Upper lobe of left lung (tissue), 6 donors: ENCODE measurements at places on chromosomes 3 and 15.

DNA sequence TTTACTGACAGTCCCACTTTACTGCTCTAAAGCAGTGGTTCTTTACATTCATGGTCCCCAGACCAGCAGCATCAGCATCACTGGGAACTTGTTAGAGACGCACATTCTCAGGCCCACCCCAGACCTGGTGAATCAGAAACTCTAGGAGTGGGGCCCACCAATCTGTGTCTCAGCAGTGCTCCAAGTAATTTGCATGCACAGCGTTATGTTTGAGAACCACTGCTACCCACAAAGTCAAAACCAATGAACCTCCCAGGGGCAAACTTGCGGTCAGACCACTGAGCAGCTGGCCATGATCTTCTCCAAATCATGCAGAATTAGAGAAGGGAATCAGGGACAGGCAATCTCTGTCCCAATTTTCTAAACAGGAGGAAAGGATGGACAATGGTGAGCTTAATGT lies 58.5 kb downstream of the ST8SIA2 start:
- DNase-seq, result no peak

DNA sequence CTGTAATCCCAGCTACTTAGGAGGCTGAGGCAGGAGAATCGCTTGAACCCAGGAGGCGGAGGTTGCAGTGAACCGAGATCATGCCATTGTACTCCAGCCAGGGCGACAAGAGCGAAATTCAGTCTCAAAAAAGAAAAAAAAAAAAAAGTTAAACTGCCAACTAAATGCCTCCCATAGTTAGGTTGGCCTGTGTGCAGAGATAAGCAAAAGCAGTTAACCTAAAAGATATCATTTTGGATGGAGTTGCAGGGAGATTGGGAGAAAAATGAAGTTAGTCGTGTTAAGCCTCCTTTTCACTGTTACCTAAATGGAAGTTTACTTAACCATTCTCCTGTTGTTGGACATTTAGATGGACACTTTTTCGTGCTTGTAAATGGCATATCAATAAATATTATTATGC lies 11.4 kb upstream of the FETUB start:
- no peak for DNase-seq

GRCh38 chr3:179495483-179495882 lies 44.2 kb upstream of the GNB4 start:
- DNase-seq, result no peak

- no peak for DNase-seq
These were observed 113.3 kb upstream of the LIPC start for GRCh38 chr15:58318517-58318916.

DNA sequence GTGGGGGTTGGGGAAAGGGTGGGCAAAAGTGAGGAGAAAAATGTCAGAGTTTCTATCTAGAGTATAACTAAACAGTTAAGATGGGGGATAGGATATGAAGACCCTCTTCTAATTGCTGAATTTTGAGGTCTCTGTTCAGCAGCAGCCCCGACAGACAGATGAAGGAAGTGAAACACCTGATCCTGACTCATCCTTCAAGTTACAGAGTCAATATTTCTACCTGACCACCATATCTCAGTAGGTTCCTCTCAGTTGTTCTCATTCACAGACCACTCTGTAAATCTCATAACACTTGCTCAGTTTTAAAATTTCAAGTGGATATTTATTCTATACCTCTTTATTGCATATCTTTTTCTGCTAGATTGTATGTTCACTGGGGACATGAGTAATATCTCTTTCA lies 69.5 kb downstream of the CCDC54 start:
- no peak for DNase-seq
